ENCODE measurements at places on chromosomes 3 and 15. TPM values are rescaled to one million over a fixed set of nuclear protein-coding genes. Genes with fewer than 3 reads are reported as not detected.

The PAQR5 gene
- 9.6 TPM for total RNA-seq

The DNASE1L3 gene
- total RNA-seq: 0.18 TPM

The FRMD4B gene
- 0.14 TPM for total RNA-seq

The ZNF501 gene
- 4.0 TPM for total RNA-seq

The NANOGP8 gene
- total RNA-seq: not detected

The PLA2G4E gene
- total RNA-seq: not detected

The FBXO40 gene
- total RNA-seq: not detected

The CYP8B1 gene
- total RNA-seq: not detected

The STOML1 gene
- 12.5 TPM for total RNA-seq

The CPNE4 gene
- not detected for total RNA-seq

The NGLY1 gene
- 21.8 TPM for total RNA-seq

The TNFAIP8L3 gene
- 14.2 TPM for total RNA-seq

The MSL2 gene
- 5.1 TPM for total RNA-seq
